Activated CD4-positive, alpha-beta memory T cell treated with anti-CD3 and anti-CD28 coated beads for 36 hours (primary cell): ENCODE measurements at places on chromosomes 4 and X.

- no peak for DNase-seq
Measured at GRCh38 chr4:139314047-139314800, 11.9 kb upstream of the NDUFC1 start.

DNA sequence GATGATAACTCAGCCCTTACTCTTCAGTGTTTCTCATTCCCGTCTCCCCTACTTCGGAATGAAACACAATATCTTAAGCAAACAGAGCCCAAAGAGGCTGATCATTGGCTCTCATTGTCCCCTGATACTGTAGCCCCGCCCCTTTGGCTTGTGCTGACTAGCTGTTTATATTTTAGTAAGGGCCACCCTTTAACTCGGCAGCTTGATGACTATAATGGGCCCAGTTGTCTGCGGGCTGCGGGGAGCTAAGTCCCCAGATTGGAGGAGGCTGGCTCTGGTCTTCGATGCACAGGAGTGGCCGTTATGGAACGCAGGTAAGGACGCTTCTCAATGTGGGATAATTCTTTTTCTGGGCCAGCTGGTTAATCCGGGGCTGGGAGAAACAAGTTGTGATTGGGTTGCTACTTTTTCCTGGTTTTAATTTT, at the start of gene TRIM2:
Gene TRIM2, plus strand, starts transcription at position 197 of the 425 bp plus-strand sequence. Its CDS starts 88 bp downstream, at position 285.
- DNase-seq, result no peak

DNA sequence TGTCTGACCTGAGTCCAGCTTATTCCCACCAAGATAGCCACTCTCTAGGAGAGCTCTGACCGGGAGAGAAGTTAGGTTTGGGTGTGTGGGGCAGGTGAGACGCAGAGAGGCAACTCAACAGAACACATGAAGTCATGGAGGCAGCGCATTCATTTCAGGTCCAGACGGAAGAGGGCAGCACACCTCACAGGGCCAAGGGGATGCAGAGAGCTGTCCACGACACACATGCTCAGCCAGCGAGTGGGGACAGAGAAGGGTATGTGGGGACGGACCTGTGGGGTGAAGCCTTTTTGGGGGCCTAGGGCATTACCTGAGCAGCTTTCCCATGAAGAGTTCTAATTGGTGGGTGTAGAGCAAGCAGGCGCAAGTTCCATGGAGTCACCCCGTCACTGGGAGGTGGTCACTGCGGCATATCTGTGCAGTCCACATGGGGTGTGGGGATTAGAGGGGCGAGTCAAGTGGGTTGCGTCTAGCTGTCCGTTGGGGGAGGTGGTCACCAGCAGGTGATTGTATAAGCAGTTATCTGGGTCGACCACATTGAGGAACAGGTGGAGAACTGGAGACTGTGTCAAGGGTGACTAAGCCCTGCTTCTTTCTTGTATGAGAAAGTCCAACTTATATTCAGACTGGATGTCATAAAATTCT, 24.3 kb upstream of the UXT start:
- DNase-seq, result no peak

DNA sequence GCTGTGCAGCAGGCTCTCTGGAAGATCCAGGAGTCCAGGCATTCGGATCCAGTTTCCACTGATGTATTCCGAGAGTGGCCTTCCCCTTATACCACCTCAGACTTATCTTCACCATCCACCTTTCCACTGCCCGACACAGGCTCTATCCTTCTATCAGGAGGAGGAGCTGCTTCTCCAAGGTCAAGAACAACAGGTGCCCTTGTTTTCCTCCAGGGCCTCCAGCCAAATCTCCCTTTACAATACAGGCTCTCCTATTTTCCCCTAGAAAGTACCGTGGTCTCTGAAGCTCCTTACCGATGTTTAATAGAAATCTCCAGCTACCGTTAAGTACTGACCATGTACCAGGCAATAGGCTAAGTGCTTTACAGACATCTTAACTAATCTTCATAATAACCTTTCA, 61.3 kb downstream of the AFAP1 start:
- no peak for DNase-seq

DNA sequence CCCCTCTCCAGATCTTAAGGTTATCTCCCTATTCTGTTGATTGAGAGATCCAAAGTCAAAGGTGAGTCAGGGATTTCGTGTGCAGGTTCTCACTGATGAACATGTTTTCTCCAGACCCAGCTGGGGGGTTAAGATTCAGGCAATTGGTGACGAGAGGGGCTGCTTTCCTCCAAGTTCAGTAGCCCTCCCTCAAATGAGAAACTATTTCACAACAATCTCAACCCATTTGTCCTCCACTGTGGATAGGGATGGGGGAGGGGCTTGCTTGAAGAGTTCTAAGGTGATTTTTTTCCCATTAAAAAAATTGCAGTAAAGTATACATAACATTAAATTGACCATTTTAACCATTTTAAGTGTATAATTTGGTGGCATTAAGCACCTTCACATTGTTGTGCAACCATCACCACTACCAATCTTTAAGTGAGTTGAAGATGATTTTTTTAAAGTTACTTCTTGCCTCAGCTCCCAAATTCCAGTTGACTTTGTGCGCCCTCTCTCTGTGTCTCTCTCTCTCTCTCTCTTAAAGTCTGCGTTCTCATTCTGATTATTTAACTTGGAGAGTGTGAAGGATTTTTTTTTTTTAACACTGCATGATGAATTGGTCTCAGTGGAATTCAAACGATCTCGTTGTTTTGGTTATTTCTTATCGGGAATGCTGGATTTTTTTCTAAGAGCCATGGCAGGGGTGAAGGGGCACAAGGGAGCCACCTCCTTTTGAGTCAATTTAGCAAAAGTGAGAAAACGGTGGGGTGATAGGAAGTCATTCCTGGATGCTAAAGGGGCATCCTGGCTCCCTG, 175.9 kb downstream of the SHROOM3 start:
- no peak for DNase-seq

GRCh38 chr4:70844180-70844579, 4.5 kb upstream of the GRSF1 start:
- DNase-seq, result peak; percentile 28

GRCh38 chr4:83609365-83609764, 73.5 kb downstream of the GPAT3 start:
- no peak for DNase-seq

GRCh38 chrX:105829011-105829410, 6.7 kb downstream of the NRK start:
- DNase-seq, result no peak

DNA sequence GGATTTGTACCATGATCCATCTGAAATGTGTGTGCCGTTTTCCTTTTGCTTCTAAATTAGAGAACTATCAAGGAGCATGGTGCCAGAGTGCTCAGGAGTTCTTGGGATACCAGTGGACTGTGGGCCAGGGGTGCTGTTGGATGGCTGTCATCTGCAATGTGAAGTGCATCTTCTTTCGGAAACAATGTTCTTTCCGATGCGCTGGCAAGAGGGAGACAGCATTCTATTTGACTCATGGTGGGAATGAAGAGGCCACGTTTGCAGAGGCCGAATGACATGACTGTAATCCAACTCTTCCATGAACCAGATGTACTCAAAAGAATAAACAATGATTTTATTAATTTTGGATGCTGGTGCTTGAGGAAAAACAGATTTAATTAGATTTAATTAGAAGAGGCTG, 45.5 kb downstream of the SORCS2 start:
- DNase-seq, result no peak

GRCh38 chr4:57191523-57192034, 81.4 kb upstream of the IGFBP7 start:
- DNase-seq, result no peak

- DNase-seq, result peak; percentile 51
Measured at GRCh38 chr4:37666625-37667071, 19.5 kb downstream of the RELL1 start.

GRCh38 chrX:16797358-16797757, 11.1 kb downstream of the TXLNG start:
- no peak for DNase-seq

DNA sequence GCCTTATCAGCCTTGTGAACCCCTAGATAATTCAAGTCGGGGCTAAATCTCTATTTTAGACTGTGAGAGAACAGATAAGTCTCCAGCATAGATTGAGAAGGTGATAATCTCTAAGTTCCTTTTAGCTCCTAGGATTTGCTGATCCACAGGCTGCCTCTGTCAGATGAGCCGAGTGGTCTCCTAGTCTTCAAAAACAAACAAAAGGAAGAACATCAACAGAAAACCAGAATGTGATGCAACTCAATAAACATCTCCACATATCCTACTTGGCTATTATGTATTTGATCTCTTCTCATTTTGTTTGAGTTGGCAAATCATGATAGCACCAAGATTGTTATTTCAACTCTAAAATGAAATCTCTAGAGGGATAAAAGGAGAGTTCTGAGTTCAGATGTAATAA, 88.4 kb upstream of the SLC7A11 start:
- DNase-seq, result no peak

DNA sequence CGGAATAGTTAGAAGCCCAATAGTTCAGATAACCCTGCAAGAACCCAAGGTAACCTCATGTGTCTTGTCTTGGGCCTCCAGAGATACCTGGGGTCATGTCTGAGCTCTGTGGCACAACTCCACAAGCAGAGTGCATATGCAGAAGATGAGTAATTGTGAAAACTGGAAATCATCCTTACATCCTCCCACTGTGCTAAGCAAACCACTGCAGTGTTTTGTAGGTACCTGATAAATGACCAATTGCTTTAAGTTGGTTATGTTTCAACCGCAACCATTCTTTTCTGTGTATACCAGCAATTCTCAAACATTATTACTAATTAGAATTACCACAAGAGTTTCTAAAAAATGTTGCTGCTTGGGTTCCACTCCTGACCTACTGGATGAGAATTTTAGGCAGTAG, 73.2 kb downstream of the CBLL2 start:
- no peak for DNase-seq

DNA sequence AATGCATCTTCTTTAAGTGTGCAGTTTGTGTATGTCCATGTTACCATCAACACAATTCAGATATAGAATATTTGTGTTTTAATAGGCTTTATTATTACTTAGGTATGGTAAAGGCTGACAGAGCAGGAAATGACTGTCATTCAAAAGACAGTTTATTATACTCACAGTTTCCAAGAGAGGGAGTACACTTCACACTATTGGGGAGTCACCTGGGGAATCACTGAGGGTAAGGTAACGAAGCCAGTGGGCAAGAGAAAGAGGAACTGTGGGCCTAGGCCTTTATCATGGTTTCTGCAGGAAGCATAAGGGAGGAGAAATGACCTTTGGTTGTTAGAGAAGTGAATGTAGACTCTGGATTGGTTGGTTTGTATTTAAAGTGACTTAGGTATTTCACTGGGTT, 235.1 kb upstream of the HCCS start:
- no peak for DNase-seq

GRCh38 chr4:6365545-6366086, 96.0 kb downstream of the WFS1 start:
- no peak for DNase-seq

DNA sequence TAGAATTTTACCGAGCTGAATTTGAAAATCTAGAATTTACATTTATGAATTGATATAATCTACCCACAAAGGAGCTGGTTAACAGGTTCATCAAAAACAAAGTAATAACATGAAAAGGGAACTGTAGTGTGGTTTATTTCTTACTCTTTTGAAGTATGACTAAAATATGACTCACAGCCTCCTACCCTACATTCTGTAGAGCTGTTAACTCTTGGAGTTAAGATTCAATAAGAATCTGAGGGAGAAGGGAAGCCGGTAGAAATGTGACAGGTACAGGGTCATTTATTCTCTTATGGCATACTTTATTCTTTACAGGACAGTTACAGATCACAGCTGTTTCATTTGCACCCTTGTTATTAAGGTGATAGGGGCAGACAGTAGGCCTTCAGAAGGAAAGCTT, 132.2 kb upstream of the FAM47B start:
- DNase-seq, result no peak

DNA sequence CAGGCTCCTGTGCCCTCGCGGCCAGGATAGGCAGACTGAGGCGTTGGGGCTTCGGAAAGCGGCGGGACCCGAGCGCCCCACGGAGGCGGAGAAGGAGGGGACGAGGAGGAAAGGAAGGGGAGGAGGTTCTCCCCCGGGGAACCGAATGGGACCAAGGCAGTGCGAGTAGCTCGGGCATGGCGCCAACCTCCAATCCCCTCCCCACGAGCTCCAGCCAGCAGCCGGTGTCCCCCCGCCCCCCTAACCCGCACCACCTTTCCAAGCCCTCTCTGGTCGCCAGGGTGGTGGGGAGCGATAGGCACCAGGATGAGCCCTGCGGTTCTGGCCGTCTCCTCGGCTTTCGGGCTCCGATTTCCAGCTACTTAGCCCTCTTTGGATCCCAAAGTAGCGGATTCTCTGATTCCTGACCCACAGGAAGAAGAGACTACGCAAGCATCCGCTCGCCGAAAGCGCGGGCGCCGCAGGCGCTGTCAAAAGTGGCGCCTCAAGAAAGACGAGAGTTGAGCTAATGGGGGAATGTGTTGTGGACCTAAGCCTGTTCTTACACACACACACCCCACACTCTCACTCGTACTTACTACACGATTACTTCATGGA, 15.2 kb upstream of the ZIC3 start:
- DNase-seq, result no peak

DNA sequence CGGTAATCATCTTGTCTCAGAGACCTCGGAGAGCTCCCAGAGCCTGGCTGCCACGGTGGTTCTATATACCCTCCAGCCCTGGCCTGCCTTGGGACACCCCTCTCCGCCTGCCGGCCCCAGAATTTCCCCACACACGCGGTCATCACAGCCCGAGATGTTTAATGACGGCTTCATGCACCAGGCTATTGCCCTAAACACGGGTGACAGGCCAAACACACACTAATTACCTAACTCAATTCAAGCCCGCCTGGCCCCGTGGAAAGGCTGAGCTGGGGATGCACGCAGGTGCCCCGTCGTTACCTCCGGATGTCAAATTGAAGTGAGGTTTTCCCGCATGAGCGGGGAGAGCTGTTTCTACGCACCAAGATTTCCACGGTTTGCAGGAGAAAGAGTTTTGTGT, 72.9 kb upstream of the PPP2R3B start:
- DNase-seq, result no peak

GRCh38 chrX:19760345-19760744, 127.1 kb downstream of the SH3KBP1 start:
- no peak for DNase-seq

DNA sequence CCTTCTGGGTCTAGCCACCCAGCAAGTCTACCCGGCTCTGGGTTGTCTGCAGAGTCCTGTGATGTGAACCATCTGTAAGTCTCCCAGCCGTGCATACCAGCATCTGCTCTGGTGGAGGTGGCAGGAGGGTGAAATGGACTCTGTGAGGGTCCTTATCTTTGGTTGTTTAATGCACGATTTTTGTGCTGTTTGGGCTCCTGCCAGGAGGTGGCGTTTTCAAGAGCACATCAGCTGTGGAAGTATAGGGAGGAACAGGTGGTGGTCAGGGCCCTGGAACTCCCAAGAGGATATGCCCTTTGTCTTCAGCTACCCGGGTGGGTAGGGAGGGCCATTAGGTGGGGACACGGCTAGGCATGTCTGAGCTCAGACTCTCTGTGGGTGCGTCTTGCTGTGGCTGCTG, 66.5 kb upstream of the ZFP42 start:
- no peak for DNase-seq
